ENCODE measurements at places on chromosomes 1 and 21. TPM values are rescaled to one million over a fixed set of nuclear protein-coding genes. Genes with fewer than 3 reads are reported as not detected.

HDGF gene
- total RNA-seq: 98.9 TPM

RNF207 gene
- total RNA-seq: 2.1 TPM

SPRR2A gene
- total RNA-seq: not detected

CFHR1 gene
- not detected for total RNA-seq

CD247 gene
- total RNA-seq: 162 TPM

SPRR1B gene
- total RNA-seq: not detected

All from mononuclear cell (primary cell).